Body of pancreas (tissue), 4 donors: ENCODE measurements at places on chromosomes 4 and X. TPM values are rescaled to one million over a fixed set of nuclear protein-coding genes. Genes with fewer than 3 reads are reported as not detected.
A peak's percentile ranks its signal among the peaks of the same experiment; 100 is the strongest.

The BEX1 gene
- 57.4 TPM for total RNA-seq

The AFF2 gene
- total RNA-seq: 2.1 TPM

- DNase-seq: no peak
Observed at GRCh38 chrX:130726661-130727060, 176.3 kb downstream of the ENOX2 start.

GRCh38 chr4:106116025-106116424 lies 200.0 kb downstream of the TBCK start:
- no peak for DNase-seq

The GSX2 gene
- not detected for total RNA-seq

DNA sequence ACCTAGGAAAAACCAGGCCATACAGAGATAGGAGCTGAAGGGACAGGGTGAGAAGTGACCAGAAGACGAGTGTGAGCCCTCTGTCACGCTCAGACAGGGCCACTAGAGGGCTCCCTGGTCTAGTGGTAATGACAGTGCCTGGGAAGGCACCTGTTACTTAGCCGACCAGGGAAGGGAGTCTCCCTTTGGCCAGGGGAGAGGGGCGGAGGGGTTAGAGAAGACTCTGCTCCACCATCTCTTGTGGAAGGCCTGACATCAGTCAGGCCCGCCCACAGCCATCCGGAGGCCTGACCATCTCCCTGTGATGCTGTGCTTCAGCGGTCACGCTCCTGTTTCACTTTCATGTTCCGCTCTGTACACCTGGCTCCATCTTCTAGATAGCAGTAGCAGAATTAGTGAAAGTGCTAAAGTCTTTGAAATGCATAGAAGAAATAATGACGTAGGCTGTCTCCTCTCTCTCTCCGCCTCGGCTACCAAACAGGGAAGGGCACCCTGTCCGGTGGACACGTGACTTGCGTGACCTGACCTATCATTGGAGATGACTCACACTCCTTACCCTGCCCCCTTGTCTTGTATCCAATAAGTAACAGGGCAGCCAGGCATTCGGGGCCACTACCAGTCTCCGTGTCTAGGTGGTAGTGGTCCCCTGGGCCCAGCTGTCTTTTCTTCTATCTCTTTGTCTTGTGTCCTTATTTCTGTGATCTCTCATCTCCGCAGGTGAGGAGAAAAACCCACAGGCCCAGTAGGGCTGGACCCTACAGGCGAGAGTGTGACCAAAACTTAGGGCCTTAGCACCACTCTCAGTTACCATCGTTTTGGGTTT lies 26.7 kb downstream of the HTT-AS start:
- DNase-seq: peak; percentile 84

GRCh38 chrX:110043506-110043905 lies 40.6 kb downstream of the TMEM164 start:
- DNase-seq: no peak

DNA sequence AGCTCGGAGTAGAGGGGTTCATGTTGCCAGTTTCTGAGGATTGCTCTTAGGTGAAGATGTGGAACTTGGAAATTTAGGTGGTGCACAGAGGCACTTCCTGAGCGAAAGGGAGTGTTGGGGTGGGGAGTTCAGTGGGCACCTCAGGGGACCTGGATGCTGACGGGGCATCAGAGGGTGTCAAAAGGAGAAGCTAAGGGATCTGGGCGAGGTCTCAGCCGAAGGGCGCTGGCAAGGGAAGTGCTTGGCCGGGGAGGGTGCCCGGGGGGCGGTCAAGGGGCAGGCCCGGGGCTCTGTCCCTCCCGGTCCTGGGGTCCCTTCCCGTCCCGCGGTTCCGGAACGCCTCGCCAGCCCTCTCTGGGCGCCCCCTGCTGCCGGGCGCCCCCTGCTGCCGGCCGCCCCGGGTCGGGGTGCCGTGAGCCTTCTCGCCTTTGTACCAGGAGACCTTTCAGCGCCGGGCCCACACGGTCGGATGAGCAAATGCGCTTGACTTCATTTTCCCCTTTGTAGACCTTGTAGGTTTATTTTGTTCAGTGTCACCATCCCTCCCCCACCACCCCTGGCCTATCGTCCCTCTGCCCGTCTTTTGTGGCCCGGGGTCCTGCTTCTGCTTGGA lies 3.0 kb upstream of the PHOX2B start:
- DNase-seq: no peak

- DNase-seq: no peak
Observed at GRCh38 chr4:87108142-87108546, 112.3 kb downstream of the KLHL8 start.

DNA sequence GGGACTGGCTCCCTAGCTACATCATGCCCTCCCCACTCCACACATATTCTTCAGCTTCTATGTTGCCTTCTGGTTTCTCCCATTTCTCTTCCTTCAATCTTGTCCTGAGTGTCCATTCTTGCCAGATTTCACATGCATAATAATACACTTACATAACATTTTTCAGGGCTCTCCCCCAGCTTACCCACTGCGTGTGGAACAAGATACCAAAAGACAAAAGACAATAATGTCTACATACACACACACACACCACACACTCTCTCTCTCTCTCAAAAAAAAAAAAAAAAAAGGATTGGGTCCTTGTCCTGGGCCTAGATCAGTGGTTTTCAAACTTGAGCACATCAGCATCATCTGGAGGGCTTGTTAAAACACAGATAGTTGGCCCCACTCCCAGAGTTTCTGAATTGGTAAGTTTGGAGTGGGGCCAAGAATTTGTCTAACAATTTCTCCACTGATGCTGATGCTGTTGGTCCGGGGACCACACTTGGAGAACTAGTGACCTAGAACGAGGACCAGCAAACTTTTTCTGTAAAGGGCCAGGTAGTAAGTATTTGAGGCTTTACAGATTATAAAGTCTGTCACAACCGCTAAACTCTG lies 6.5 kb upstream of the SMARCA1 start:
- no peak for DNase-seq

DNA sequence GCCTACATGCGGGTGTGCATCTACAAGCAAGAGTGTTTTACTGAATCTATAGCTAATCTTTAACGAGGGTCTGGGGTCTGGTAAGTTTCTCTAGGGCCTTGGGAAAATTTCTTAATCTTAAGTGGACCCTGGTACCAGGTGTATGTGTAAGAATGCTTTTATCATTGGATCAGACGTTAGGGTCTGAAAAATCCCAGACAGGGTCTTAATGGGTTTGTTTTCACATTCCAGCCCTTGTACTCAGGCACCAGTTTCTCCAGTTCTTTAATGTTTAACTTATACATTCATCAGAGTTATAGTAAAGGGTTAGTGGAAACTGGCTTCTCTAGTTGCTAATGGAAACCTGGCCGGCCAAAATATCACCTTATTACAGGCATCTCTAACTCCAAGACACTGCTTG lies 11.6 kb downstream of the MAGEB16 start:
- DNase-seq: no peak

GRCh38 chrX:133897593-133898163 lies 87.7 kb downstream of the GPC3 start:
- no peak for DNase-seq

DNA sequence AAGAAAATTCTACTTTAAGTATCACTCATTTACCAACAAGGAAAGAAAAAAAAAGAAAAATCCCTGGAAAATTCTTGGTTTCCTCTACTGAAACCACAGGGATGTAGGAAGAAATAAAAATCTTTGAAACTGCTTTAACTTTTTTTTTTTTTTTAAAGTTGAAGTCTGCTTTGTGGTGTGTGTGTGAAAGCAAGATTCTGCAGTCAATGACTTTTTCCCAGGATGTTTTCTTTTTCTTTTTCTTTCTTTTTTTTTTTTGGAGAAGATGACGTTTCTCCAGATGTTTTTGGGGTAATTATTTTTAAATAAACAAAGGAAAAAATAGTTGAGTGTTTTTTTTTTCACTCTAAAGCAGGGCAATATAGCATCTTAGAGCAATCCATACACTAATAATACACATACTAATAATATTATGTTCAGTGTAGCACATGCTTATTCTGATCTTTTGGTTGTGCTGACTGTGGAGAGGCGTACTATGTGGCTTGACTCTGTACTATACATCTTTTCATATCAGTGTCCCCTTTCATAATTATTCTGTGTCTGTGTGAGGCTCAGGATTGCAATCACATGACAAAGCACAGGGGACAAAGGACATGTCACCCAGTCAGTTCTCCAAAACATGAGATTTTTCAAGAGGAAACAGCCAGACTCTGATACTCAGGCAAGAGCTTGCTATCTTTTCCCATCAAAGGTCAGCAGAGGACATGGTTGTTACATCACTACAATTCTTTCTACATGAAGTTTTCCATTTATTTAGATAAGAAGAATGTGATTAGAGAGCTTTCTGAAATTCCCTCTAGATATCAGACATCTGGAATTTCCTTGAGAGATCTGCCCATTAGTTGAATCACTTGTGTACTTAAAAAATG lies 111.0 kb downstream of the PDE5A start:
- no peak for DNase-seq

DNA sequence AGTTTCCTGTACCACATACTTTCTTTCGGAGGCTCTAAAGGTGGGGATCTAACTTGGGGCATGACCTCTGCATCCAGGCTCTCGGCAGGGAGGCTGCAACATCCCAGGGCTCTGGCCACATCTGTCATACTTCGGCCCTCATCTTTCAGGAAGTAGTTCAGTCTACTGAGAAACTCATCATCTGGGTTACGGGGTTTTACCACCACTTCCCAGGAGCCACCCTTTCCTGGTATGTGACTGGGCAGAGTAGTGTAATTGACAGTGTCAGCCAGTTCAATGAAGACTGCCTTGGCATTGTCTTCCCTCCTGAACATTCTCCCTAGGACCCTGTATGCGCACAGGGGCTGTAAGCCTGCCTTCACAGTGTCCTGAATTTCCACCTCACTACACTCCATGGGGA lies 2.8 kb downstream of the PNMA5 start:
- DNase-seq: no peak

DNA sequence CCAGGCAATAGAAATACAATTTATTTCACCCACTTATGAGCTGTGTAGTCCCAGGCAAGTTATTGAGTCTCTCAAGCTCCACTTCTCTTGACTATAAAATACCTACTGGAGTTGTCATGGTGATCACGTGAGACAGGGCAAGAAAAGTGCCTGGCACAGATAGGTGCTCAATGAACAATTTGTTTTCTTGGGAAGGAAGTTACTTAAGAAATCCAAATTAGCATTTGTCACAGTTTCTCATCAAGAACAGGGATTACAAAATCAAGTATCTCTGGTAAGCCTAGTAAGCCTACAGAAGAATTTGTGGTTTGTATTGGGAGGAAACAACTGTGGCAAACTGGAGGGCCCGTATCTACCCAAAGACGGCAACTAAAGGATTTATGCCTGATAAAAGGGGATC lies 37.5 kb upstream of the RASGEF1B start:
- DNase-seq: no peak

The FRMD7 gene
- not detected for total RNA-seq

- DNase-seq: no peak
Observed at GRCh38 chrX:34866646-34867045, 76.0 kb upstream of the FAM47B start.

The TLR3 gene
- 4.2 TPM for total RNA-seq

GRCh38 chr4:78766026-78766425 lies 10.1 kb upstream of the BMP2K start:
- DNase-seq: no peak

The PAQR3 gene
- total RNA-seq: 3.0 TPM

GRCh38 chr4:87230806-87231205 lies 10.4 kb upstream of the KLHL8 start:
- no peak for DNase-seq

The GAGE12E gene
- total RNA-seq: not detected

GRCh38 chr4:155008389-155008788 lies 200.0 kb upstream of the NPY2R start:
- no peak for DNase-seq

DNA sequence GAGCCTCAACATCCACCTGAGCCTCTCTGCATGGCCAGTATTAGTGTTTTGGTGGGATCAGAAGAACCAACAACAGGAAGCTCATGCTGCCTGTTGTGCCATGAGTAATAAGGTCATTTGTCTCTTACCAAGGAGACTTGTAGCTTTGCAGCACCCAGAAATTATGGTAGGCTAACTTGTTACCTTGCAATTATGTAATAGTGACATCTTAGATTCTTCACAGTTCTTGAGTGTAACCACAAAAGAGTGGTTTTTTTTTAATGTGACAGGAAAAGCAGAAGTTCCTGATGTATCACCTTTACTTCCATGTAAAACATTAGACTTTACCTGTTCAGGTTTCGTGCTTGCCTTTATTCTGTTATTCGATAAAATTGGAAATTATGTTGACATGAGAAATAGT lies 263.9 kb upstream of the CXXC4 start:
- DNase-seq: no peak

DNA sequence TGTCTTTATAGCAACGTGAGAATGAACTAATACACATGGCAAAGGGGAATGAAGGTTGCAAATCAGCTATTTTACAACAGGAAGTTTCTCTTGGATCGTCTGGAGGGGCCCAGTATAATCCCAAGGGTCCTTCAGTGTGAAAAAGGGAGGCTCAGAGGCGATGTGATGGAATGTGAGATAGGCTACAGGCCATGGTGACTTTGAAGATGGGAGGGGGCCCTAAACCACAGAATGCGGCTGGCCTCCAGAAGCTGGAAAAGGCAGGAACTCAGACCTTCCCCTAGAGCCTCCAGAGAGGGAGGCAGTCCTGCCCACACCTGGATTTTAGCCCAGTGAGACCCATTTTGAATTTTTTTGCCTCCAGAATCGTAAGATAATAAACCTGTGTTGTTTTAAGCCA lies 69.4 kb upstream of the PGM2 start:
- DNase-seq: no peak

DNA sequence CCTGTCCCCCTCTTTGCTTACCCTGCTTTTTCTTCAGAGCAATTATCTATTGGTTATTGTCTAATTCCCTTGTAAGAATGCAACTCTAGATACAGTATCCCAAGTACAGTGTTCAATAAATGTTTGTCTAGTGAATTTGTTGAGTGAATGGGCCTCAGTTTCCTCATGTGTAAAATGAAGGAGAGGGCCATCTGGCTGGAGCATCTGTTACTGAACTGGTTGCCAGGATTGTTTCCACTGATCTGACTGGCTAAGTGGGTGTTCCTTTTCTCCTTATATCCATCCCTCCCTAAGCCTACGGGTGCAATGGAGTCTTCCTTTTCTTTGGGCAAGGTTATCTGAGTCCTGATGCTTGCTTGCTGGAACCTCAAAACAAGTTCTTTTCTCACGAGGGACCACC lies 185.2 kb upstream of the RPS6KA3 start:
- DNase-seq: no peak

The TACR3 gene
- not detected for total RNA-seq

GRCh38 chr4:118983831-118984230 lies 95.2 kb downstream of the SYNPO2 start:
- DNase-seq: no peak

GRCh38 chr4:17030543-17030942 lies 132.1 kb upstream of the LDB2 start:
- no peak for DNase-seq

The EDNRA gene
- total RNA-seq: 1.3 TPM

DNA sequence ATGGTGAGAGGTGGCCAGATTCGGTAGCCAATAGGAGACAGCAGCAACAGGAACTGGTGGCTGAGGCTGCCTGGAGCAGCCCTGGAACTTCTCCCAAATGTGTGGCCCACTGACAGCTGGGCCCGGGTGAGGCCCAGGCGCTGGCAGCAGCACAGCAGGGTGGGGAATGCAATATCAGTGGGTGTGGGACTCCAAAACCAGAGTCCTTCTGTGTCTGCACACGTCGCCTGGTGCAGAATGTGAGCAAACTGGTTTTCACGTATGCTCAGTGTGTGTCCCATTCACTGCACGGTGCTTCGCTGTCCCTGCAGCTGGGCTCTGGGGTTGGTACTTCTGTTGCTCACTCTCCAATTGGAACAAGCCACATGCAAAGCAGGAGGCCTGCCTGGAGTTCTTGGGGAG lies 14.4 kb upstream of the CENPU start:
- peak; percentile 31 for DNase-seq

GRCh38 chr4:74608151-74608949 lies 163.4 kb downstream of the AREG start:
- DNase-seq: no peak
